Stimulated activated CD8-positive, alpha-beta memory T cell treated with anti-CD3 and anti-CD28 coated beads, Interleukin-7, amount 100 ng/mL, for 24 hours (primary cell): ENCODE measurements at places on chromosomes 6 and 20.

- DNase-seq: no peak
Measured at GRCh38 chr6:133748628-133749027, 140.3 kb upstream of the TCF21 start.

DNA sequence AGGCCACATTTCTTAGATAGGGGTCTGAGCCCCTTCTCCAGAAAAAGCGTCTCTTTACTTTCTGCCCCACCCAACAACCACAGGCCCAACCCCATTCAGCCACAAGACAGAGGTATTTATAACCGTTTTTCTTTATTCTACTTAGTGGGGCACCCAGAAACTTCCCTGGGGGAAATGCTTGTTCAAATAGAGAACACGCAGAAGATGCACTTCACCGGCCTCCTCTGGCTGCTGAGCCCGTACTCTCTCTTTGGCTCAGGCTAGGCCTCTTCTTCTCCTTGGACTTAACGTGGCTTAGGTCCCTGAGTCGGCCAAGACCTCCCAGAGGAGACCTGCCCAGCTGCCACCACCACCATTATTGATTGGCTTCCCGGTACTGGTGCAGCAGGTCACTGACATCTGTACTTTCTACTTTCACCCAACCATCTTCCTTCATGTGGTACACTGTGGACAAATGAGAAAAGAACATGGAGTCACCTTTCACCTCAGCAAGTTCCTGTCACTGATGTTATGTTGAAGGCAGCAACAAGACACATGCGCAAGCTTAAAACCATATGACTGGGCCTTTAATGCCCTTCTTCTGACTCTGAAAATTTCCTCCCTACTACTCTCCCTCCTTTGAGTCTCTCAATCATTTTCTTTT lies 2.2 kb upstream of the TAP2 start:
- no peak for DNase-seq

- no peak for DNase-seq
Measured at GRCh38 chr20:40838509-40838908, 149.5 kb upstream of the MAFB start.

DNA sequence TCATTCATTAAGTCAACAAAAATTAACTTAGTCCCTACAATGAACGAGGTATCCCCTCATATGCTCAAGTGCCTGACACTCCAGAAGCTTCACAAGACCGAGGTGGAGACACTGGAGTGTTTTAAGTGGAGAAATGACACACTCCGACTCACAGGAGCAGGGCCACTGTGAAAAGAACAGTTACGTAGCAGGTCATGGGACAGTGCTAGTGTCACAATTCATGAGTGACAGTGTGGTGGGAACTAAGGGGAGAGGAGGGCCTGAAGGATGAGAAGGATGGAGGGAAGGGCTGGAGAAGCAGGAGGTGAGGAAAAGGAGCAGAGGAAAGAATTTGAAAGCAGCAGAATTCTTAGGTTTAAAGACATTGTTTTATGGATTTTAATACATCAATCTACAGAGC lies 1.3 kb upstream of the HLA-A start:
- no peak for DNase-seq

DNA sequence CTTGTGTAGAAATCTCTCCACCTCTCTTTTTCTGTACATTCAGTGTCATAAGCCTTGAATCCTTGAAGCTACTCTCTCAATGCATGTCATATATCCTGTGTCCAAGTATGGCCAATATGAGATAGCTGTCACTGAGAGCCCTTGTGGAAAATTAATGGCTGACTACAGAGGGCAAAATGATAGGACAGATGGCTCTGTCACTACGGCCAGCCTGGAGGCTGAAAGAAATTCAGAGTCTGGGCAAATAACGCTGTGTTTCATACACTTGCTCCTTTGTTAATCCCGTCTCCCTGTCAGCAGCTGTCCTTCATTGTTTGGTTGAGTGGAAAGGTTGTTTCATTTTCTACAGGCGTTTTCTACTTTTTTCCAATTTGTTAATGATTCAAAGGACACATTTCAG lies 70.4 kb upstream of the VGLL2 start:
- DNase-seq: no peak

DNA sequence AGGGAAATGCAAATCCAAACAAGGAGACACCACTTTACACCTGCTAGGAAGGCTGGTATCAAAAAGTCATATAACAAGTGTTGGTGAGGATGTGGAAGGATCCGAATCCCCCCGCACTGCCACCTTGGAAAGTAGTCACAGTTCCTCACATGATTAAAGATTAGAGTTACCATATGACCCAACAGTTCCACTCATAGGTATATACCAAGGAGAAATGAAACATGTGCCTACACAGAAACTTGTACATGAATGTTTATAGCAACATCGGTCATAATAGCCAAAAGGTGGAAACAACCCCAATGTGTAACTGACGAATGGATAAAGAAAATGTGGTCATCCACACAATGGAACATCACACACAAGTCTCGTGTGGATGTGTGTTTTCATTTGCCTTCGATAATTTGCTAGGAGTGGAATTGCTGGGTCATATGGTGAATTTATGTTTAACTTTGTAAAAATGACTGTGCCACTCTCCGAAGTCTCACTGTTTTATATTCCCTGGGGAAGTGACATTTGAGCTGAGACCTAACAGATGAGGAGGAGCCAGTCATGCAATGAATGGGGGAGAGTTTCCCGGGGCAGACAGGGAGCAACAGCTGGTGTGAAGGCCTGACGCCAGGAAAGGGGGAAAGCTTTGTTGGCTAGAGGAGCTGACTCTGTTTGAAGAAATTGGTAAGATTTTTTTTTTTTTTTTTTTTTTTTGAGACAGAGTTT lies 125.9 kb upstream of the MLN start:
- no peak for DNase-seq

GRCh38 chr6:30721198-30722024 lies 1.3 kb downstream of the TUBB start:
- peak; percentile 89 for DNase-seq
